ENCODE measurements at places on chromosomes 2 and 18. TPM values are rescaled to one million over a fixed set of nuclear protein-coding genes. Genes with fewer than 3 reads are reported as not detected.

GRCh38 chr2:149430743-149431736 is 100.7 kb downstream of the LYPD6 start:
- no peak for DNase-seq
- H3K4me3 ChIP-seq = no peak overlapping the region
- no peaks in the 10 kb centered on the region for H3K27me3 ChIP-seq

Gene TPO
- total RNA-seq = 0.49 TPM

Gene ALKAL2
- 33.4 TPM for total RNA-seq

Gene SLC9A4
- not detected for total RNA-seq
